ENCODE measurements at places on chromosomes 12 and 14.

DNA sequence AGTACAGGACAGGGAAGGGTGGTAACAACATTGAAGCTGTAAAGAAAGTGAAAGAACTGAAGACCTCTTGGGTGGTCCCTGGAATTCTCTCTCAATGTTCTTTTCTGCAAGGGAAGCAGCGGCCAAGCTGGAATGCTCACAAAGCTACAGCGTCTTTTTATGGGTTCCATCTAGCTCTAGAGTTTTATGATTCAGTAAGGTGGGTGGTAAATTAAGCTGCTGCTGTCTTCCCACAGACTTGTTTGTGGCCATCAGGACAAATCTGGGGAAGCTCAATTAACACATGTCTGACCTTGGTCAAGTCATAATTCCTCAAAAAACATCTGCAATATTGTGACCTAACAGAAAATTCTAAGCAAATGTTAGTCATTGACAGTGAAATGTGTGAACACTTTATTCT lies 139.1 kb downstream of the MED13L start:
- no peak for DNase-seq

DNA sequence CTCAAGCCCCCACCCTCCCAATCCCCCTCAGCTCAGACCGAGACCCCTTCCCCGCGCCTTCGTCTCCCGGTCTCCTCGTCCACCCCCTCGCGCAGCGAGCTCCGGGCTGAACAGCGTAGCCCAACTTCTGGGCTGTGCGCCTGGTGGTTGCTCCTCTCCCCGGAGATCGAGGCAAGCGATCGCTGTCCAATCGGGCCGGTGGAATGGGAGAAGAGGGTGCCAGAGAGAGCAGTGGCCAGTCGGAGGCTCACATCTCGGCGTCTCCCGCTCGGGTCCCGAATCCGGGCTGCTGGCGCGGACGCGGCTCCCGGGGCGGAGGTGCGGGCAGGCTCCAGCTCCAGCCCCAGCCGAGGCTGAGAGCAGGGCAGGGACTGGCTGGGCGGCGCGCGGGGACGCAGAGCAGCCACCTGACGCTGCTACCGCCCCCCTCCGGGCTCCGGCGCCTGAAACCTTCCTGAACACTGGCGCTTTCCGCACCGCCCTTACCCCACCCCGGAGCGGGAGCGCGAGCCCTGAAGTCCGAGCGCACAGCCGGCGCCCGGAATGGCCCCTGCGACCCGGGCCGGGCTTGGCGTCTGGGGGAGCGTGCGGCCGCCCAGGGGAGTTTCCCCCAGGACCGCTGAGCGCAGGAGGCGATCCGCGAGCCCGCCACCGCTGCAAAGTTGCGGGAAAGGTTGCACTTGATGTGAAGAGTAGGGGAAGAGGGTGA lies 508 bp upstream of the KCNH5 start:
- DNase-seq: no peak

DNA sequence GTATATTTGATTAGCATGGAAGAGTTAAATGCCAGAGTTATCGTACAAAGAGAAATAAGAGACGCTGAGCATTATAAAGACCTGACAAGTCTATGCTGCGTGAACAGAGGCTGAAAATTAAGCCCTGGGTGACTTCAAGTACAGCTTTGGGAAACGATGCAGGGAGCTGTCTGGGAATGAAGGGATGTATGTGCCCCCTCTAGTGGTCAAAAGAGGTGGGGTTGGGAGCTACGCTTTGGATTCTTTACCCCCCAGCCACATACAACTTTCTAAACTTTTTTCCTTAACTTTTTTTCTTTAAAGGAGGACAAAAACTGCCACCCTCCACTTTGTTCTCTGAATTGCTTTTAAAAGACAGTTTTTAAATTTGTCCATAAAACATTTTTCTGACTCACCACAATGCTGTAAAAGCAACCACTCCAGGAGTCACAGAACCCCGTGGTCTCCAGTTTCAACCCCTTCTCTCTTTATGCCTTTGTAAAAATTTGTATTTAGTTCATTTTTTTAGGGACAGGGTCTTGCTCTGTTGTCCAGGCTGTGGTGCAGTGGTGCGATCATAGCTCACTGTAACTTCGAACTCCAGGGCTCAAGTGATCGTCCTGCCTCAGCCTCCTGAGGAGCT lies 59.4 kb downstream of the ZNF664 start:
- DNase-seq: no peak

DNA sequence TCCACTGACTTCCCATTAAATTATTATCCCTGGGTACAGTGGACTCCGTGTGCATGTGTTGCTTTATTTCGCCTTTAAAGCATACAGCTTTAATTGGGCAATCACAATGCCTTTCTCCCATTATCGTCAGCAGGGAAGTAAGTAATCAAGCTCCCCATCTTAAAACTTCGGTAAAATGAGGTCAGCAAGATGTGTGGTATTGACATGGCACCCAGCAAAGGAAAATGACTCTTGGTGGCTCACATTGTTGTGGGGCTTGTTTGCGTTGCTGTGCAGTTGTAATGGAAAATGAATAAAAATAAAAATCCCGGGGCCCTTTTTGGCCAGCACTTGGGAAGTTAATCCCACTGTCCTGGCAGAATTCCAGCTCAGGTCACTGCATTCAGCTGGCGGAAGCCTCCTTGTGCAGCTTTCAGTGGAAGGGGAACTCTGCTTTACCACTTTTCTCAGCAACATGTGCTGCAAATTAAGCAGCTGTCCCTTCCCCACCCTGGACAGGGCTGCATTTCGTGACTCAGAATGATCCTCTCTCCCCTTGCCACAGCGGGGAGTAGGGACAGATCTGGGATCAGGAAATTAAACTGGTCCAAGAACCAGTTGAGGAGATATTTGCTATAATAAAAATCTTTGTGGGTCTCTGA lies 13.9 kb upstream of the ATP2A2 start:
- DNase-seq: no peak

DNA sequence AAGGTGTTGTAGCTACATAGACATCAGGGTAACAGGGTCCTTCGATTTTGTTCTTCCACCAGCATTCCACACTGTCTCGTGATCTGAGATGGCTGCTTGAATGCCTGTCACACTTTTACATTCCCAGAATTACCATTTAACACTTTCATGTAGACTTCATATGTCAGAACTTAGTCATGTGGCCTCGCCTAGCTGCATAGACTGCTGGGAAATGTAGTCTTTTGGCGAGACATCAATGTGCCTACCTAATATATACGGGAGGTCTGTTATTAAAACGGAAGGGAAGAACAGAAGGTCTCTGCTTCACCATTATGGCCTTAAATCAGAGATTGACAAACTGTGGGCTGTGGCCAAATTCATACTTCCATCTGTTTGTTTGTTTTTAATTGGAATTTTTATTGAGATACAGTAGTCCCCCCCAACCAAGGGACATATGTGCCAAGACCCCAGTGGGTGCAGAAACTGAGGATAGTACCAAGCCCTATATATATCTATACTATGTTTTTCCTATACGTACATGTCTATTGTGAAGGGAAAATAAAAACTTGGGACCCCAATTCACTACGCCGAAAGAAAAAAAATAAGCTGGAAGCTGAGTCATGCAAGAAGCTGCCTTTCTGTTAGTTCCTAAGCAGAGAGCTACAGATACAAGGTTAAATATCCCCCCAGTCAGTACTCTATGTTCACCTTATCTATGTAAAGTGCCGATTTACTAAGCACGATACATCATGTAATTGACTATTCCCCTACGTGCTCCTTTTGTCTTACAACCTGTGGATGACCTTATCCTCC lies 11.3 kb upstream of the HRK start:
- no peak for DNase-seq

- no peak for DNase-seq
These were observed 4.6 kb downstream of the SALL2 start for GRCh38 chr14:21521501-21521900.

DNA sequence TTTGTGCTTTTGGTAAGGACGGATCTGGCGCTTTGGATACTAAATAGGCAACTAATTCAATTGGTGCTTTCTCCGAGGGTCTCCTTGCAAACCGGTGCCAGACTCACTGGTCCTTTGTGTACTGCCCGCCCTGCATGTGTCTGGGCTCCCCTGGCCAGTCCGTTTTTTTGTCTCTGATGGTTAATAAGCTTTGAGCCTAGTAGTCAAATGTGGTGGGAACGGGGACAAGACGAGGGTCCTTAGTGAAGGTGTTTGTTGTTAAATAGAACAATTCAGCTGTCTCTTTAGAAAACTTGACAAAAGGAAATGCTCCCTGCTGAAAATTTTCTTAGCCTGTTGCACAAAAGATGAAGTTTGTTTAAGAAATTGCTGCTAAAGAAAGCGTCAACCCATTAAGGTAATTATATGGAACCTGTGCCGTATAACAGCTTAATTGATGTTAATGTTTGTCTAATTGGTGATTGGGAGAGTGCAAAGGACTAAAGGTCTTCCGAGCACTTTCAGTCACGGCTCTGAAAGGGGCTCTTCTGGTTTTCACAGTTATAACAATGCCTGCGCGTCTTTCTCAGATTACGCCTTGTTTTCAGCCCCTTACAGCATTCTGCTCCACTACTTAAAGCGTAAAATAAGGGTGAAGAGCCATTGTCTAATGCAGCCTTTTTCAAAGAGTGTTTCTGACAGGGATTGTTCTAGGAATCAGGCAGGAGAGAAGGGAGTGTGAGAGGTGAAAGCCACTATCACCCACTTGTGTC lies 537.4 kb downstream of the PRKD1 start:
- no peak for DNase-seq

DNA sequence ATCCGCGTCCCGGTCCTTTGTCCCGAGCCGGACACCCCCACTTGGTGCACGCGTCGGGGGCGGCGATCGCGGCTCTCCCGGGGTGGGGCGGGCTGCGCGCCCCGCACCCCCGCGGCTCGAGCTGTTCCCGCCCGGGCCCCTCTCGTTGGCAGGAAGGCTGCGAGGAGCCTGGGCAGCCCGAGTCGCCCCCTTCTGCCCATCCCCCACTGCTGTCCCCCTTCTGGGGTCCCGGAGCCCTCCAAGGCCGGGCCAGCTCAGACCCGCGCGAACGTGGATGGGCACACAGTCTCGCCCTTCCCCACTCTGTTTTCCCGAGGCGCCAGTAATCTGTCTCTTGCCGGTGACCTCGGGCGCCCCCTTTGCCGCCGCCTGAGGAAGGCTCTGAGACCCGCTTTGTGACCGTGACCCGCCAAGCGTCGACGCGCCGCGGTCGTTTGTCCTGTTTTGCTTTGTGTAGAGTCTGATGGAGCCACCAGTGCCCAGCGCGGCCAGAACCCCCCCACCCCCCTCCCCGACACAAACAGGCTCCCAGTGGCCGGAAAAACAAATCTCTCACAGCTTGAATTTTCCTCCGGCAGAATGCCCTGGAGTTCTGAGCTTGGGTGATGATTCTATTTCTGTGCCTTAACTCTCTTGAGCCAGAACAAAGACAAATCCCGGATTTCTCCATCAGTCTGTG lies 610 bp downstream of the C14orf132 start:
- no peak for DNase-seq

GRCh38 chr14:106831322-106831720 lies 1304.9 kb downstream of the TMEM121 start:
- DNase-seq: no peak

GRCh38 chr12:9276990-9277389 lies 68.8 kb upstream of the PZP start:
- no peak for DNase-seq

GRCh38 chr14:45181806-45182205 lies 46.1 kb downstream of the FANCM start:
- DNase-seq: no peak

- DNase-seq: no peak
These were observed 25.7 kb upstream of the SLC16A7 start for GRCh38 chr12:59570145-59570544.

DNA sequence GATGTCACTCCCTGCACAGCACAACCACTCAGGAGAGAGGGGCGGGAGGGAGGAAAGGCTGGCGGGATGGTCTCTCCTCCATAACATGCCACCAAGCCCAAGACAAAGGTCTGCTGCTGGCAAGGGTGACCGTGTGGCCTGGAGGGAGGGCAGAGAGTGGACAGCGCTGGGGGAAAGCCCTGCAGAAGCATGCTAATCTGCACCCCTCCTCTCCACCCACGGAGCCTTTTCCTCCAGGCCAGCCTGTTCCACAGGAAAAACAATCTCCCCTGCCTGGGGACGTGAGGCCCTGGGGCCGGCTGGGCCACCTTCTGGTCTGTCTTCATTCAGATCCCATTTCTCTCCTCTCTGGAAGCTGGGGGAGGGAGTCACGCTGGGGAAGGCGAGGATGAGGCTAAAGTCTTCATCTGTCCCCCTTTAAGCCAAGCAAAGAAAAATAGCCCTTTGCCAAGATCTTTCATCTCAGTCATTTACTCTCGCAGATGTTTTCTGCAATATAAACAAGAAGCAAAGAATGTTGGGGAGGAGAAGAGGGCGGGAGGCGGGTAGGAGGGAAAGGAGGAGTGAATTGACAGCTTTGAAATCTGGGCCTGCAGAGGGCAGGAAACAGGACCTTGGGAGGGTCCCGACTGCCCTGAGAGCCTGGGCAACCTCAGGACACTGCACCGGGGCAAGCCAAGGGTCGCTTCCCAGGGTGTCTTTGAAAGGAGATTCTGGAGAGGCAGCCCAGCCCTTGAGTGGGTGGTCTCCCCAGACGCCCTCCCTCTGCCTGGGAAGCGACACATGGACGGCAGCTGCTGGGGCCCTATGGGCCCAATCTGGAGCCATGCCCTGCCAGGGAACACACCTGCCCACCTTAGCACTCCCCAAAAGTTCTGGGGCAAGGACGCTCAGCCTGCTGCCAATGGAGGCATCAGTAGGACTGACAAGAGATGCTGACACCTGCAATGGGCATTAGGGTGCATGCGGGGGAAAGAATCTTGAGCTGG lies 133.6 kb downstream of the ZFP36L1 start:
- no peak for DNase-seq

GRCh38 chr12:123873793-123874192 lies 98.8 kb downstream of the CCDC92 start:
- DNase-seq: no peak

DNA sequence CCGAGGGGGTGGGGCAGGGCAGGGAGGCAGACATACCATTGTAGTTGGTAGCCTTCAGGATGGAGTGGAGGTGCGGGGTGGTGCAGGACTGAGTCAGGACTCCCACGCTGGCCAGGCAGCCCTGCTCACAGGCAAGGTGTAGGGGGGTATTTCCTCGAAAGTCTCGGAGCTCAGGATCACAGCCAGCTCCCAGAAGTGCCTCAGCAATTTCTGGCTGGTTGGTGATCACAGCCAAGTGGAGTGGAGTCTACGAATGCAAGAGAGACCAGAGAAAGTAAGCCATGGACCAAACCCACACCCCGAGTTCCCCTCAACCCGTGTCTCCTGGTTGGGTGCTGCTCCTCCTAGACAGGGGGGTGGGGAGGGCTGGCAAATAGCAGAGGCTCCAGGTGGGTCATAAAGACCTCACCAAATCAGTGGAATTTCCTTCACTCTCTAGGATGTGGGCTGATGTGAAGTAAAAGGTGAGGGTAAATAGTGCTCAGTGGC lies 1.4 kb downstream of the NFKBIA start:
- DNase-seq: no peak

GRCh38 chr12:57479043-57479375 lies 657 bp downstream of the ARHGAP9 start:
- no peak for DNase-seq

Measured in activated CD4-positive, alpha-beta T cell treated with anti-CD3 and anti-CD28 coated beads for 1 hour (primary cell).